Left renal pelvis (tissue), 4 donors: ENCODE measurements at places on chromosomes 3 and 15.

GRCh38 chr15:60667190-60667868, 188.4 kb upstream of the ICE2 start:
- DNase-seq, result no peak

GRCh38 chr3:179603321-179603720, 1.1 kb downstream of the MRPL47 start:
- DNase-seq, result no peak

GRCh38 chr3:55480911-55481743, 6.0 kb downstream of the WNT5A start:
- DNase-seq, result no peak

DNA sequence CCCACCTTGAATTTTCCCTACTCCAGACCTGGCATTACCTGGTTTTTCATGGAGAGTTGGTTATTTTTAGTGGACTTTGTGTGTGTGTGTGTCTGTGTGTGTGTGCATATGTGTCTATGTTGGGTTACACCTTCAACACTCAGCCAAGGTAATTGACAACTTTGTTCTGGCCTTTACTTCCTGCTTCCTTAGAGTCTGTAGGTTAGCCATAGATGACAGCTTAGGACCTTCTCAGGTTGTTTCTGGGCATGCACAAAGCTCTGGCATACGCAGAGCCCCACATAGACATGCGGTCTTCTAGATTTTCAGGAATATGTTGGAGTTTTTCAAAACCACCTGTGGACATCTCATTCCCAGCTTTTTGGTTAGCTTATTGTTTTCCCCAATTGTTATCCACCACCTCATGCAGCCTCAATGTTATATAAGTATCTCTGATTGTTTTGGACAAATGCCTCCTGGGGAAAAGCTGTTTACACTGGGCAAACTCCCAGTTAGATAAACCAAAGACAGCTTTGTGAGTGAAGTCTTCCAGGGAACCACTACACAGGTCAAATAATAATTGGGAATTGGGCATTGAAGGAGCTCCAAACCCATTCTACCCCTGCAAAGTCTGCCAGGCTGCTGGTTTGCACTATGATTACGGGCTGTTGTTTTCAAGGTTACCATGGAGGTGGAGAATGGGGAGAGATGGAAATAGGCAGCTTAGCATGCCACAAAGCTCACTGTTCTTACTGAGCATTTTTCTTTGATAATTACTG, 201.2 kb downstream of the ADAMTSL3 start:
- no peak for DNase-seq

- DNase-seq, result no peak
Measured at GRCh38 chr15:70777170-70777926, 14.0 kb upstream of the UACA start.

DNA sequence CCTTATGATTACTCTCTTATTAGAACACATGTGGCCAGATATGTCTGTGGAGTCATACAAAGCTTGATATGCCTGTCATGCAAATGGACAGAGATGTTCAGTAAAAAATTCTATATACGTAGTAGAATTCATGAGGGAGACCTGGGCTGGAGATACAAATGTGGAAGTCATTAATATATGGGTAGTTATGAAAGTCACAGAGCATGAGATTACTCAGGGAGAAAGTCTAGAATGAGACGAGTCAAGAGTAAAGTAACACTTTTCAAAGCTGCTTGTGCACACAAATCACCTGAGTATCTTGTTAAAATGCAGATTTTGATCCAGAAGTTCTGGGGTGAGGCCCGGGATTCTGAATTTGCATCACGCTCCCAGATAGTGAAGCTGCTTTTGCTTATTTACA, 28.4 kb downstream of the OXSM start:
- no peak for DNase-seq

GRCh38 chr3:8279886-8280550, 221.6 kb upstream of the LMCD1 start:
- DNase-seq, result no peak

DNA sequence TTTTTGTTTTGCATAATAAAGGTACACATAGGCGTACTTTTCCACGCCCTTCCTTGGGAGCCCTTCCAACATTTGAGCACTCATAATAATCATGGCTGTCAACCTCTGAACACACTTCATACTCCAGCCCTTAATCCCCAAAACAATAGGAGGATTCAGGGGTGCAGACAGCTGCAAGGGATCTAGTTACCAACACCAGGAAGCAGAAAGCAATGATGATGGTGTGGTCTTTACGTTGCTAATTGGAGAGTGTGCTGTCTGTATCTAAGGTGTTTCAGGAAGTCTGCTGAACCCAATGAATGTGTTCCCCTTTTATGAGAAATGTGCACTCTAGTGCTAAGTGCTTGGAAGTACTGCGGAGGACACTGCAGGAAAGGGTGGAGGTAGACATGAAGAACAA, 60.3 kb upstream of the PDZRN3 start:
- no peak for DNase-seq

DNA sequence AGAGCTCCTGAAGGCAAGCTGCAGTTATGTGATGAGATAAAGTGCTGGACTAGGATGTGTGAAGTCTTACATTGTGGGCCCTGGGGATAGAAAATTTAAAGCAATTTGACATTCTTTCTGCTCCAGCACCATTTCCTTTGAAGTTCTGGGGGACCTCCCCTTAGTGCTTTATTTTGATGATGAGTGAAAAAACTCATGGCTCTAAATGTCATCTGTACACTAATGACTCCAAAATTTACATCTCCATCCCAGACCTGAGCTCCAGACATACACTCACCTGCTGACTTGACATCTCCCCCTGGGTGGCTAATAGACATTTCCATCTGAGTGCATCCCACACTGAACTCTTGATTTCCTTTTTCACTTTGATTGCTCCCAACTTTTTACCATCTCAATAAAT, 276.4 kb downstream of the EPHB1 start:
- DNase-seq, result no peak

DNA sequence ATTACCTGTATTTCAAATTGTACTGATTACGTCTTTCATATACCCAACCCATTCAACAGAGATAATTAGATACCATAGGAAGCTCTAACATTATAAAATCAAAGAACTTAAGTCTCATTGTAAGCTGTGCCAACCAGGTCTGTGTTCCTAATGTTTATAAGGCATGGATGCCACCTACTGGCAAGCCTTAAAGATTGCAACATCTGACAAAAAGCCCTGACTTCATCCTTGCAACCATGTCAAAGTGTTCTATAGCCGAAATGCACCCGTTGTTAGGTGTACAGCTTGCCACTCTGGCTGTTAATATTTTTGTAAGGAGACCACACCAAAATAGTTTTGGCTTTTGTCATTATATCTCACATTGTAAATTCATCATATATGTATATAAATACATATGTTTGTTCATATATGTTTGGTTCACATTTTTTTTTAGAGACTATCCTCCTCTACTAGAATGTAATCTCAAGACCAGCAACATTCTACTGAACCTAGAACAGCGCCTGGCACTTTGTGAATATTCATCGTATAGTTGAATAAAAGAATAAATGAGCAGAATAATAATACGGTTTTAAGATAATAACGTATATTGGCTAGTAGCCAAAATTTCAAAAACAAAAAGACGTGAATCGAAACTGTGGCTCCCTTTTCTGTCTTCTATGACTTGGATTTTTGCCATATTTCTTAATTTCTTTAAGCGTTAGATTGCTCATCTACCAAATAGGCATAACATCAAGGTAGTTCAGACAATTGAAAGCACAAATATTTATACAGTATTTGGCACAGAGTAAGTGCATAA, 258.1 kb downstream of the TBL1XR1 start:
- no peak for DNase-seq

GRCh38 chr15:32718821-32719716, 1.3 kb downstream of the GREM1 start:
- DNase-seq, result no peak

DNA sequence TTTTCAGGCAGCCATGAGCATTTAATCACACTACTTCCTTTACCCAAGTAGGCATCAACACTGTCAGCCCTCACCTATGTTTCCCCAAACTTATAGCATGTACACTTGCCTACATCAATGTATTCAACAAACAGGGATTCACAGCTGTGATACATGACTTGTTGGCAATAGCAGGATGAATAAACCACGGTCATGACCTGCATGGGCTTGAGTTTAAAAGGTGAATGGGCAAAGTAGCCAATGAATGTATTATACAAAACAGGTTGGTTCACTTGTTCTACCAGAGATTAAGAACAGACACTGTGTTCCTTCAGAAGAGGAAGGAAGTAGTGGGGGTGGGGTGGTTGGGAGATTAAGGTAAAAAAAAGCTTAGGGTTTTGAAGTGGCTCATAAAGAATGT, 861.9 kb upstream of the SEMA6D start:
- no peak for DNase-seq

DNA sequence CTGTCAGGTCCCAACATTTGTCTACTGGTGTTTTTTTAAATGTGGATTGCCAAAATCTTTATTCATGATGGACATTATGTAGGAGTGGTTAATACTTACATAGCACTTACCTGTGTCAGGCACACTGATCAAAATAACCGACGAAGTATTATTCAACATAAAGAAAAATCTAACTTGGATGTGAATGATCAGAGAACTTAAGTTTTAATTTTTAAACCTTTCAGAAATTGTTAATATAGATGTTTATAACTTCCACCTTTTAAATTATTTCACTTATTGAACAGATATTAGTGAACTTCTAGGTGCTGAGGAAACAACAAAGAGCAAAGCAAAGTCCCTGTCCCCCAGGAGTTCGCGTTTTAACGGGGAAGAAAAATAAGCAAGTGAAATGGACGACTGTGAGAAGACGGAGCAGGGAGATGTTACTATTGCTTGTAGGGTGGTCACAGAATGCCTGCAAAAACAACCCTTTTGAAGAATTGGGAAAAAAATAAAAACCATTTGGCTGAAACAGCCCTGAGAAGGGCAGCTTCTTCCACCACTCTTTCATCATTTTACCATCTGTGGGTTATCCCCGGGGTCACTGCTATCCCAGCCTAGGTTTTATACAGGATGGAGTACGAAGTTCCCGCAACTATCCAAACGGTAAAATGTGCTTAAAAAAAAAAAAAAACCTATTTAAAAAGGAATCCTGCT, 915 bp upstream of the APH1B start:
- no peak for DNase-seq

DNA sequence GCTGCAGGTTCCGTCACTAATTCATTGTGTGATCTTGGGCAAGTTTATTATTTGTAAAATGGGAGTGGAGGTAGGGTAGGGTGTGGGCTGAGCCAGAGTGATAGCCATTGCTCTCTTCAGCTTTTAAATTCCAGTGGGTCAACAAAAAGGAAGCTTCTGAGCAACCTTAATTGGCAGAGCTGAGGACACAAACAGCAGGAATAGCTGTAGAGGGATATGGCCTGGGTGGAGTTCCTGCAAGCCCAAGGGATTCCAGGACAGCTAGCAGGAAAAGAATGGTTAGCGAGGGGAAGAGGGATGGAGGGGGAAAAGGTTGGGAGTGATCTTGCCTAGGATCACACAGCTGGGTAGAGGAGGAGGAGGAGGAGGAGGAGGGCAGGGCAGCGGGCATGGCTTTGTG, 11.4 kb downstream of the CCK start:
- DNase-seq, result no peak

DNA sequence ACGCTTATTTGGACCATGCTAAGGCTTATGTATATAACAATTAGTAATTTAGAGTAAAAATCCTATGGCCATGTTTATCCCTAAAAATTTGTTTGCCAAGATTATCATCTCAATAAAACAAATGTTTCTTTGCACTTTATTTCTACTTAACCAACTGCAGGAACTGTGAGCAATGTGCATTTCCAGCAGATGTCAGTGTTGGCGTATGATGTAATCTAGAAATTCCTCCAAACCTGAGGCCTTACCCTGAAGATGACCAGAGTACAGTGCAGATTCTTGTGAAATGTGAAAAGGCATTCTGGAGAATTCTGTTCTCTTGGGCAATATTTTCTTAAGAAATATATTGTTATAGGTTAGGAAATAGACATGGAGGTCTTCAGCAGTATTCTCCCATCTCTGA, 205.9 kb downstream of the MBNL1 start:
- DNase-seq, result no peak

DNA sequence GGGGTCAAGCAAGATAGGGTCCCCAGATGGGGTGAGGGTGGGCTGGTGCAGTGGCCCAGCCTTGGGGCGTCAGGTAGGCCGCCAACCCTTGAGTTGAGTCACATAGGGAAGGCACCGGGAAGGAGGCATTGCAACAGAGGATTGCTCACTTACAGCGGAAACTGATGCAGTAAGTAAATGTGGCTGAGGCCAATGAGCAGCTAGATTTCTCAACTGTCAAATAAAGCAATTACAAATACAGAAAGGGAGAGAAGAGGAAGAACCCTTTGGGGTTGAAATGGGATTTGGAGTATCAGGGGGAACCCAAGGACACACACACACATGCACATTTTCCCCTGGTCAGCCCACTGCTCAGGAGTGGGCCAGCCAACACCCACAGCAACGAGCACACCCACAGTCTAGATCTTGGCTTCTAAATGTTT, 44.0 kb downstream of the CHSY1 start:
- DNase-seq, result no peak

- no peak for DNase-seq
Measured at GRCh38 chr3:168398371-168399025, 302.8 kb upstream of the GOLIM4 start.

GRCh38 chr15:100889385-100890050, 9.9 kb downstream of the ALDH1A3 start:
- no peak for DNase-seq

GRCh38 chr3:24640330-24640877, 145.8 kb upstream of the THRB start:
- DNase-seq, result no peak

DNA sequence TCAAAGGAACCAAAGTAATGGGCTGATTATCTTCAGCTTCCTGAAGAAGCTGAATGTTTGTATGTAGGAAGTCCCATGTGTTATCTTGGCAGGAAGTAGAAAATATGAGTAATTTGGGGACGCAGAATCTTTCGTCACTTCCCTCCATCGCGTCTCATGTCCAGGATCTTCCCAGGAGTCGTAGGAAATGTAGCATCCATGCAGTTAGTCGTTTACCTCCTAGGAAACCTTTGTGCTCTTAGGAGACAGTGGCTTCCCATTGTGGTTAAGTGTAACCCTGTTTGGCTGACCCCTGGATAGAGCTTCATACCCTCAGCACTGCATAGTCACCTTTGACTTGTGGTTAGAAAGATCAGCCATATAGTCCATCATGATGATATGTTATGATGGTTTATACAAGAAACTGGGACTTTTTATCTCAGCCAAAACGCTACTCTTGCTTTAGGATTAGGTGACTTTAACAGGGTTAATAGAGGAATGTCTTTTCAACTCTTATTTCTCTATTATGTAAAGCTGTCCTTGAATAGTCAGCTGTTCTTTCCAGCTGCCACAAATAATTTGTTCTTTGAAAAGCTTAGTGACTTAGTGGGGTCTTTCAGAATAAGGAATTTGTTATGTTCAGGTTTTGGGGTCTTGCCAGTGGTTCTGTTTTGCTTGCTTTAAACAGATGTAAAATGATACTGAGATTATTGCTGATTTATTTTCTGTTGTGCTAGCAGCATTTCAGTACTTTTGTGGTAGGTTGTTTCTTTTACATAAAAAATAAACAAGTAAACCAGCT, 92.2 kb downstream of the KLHL25 start:
- no peak for DNase-seq

DNA sequence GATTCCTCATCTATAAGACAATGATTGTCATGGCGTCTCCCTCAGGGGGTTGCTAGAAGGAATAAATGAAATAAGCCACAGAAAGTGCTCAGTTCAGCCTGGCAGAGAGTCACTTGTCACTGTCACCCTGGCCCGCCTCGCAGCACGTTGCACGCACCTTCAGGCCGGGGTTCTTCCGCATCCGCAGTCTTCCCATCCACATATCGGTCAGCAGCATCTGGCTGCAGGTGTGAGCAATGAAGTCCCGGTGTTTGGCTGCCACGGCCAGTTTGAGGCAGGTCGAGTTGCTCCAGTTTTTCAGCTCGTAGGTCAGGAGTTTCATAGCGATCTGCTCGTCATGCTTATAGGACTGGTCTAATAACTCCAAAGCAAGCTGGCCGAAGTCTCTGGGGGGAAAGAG, 48.5 kb upstream of the MTMR10 start:
- no peak for DNase-seq
